Activated CD4-positive, alpha-beta T cell treated with anti-CD3 and anti-CD28 coated beads, Interleukin-2, amount 50 U/mL, for 48 hours (primary cell): ENCODE measurements at places on chromosomes 13 and 19.
A peak's percentile ranks its signal among the peaks of the same experiment; 100 is the strongest.

DNA sequence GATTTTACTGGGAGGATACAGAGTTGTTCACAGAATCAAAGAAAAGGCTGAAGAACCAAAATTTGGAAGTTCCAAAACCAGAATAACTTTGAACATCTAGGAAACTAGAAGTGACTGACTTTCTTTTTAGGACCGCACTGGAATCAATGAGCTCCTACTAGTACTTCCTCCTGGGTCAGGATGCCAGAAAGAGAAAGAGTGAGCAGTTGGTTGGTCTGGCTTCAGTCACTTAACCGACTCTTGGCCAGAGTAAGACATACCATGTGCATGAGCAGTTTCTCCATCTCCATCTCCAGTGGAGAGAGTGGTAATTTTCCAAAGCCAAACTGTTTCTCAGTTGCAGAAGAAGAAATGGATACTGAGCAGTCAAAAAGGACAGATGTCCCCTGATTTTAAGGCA lies 27.1 kb upstream of the MTUS2 start:
- DNase-seq, result no peak

- DNase-seq, result no peak
These were observed 7.8 kb upstream of the OLFM4 start for GRCh38 chr13:53020764-53021335.

DNA sequence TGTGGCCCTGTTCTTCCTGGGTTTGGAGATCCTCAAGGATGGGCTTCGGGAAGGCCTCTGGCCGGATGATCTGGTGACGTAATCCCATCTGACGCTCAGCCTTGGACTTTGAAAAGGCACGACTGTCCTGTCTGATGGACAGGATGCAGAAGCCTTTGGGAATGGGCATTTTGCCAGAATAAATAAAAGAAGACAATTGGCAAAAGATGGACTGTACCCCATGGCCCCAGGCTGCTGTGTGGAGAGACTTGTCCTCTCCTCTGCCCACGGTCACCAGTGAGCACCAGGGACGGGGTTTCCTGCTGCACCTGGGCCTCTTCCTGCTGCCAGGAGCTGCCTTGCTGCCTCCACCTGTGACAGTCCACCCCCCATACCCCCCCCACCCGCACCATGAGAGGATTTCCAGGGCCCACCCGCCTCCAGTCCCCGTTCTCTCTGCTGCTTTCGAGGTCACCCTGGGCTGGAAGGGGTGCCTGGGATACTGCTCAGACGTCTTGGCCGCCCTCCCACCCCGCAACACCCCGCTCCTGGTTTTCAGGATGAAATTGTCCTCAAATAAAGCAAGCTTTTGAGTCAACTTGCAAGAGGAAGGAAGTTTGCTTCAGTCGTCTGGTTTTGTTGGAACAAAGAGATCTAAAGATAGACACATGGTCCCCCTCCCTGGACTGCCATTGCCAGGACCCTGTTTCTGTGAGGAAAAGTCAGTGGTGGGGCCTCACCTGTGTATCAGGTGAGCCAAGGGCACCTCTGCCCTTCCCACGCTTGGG lies 40.9 kb downstream of the MCF2L start:
- DNase-seq, result no peak

DNA sequence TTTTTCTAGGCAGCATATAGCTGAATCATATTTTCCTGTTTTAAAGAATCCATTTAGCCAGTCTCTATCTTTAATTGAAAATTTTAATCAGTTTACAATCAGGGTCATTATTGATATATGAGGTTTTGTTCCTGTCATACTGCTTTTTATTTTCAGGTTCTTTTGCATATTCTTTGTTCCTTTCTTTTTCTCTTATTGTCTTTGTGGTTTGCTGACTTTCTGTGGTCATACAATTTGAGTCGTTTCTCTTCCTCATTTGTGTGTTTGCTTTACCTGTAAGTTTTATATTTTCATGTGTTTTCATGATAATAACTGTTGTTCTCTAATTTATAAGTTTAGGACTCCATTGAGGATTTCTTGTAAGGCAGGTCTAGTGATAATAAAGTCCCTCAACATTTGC lies 812.6 kb downstream of the DACH1 start:
- DNase-seq, result no peak

- DNase-seq, result no peak
These were observed 25.8 kb downstream of the FAAP24 start for GRCh38 chr19:32997716-32998355.

DNA sequence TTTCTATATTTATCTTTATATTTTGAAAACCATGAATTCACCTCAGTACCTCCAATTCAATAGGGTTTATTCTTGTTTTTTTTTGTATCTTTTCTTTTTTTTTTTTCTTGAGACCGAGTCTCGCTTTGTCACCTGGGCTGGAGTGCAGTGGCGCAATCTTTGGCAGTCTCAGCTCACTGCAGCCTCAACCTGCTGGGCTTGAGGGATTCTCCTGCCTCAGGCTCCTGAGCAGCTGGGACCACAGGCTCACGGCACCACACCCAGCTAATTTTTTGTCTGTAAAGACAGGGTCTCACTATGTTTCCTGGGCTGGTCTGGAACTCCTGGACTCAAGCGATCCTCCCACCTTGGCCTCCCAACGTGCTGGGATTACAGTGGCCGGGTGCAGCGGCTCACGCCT lies 23.1 kb upstream of the EVI5L start:
- no peak for DNase-seq

GRCh38 chr13:32234914-32235313 lies 80.2 kb downstream of the ZAR1L start:
- DNase-seq, result no peak

DNA sequence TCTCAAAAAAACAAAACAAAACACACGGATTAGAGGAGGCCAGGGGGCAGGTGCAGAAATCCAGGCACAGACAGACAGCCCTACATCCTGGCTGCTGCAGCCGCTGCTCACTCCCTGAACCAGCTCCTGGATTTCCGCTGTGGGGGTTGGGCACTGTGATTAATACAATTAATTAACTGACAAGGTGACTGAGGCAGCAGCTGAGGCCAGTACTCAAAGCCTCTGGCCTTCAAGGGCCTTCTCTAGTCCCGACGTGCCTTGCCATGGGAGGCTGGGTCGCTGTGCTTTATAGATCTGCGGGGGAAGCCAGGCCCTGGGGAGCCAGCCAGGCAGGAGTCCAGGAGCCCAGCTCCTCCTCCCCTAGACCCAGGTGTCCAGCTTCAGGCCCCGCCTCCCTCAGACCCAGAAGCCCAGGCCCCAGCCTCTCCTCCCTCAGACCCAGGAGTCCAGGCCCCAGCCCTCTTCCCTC lies 4.6 kb downstream of the NECTIN2 start:
- DNase-seq, result no peak

GRCh38 chr19:17220207-17220758 lies 5.1 kb downstream of the USE1 start:
- no peak for DNase-seq

DNA sequence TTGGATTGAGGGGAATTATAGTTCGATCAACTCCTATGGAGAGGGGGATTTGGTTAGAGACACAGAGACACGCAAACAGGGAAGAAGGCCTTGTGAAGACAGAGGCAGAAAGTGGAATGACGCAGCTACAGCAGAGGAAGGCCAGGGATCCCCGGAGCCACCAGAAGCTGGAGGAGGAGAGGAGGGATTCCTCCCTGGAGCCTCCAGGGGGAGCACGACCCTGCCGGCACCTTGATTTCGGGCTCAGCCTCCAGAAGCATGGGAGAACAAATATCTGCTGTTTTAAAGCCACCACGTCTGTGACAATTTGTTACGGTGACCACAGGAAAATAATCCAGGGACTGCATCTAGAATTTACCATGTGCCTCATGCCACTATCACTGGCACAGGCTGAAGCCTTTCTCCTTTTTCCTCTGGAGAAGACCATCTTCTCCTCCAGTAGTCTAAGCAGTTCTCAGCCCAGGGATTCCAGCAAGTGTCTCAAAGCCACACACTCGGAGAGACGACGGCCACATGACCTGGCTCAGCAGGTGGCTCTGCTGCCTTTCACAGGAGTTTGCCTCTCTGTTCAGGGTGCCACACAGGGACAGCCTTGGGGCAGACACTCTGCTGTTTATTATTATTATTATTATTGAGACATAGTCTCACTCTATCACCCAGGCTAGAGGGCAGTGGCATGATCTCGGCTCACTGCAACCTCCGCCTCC lies 39.9 kb upstream of the CCNE1 start:
- DNase-seq, result peak; percentile 26

DNA sequence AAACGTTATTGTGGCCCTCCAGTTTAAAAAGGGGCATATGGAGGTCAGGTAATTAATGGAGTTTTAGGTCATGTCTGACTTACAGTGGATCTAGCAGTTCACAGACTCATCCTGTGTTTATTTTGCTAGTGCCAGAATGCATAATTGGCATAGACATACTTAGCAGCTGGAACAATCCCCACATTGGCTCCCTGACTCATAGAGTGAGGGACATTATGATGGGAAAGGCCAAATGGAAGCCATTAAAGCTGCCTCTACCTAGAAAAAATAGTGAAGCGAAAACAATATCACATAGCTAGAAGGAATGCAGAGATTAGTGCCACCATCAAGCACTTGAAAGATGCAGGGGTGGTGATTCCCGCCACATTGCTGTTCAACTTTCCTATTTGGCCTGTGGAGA lies 610.7 kb downstream of the SLITRK5 start:
- no peak for DNase-seq

DNA sequence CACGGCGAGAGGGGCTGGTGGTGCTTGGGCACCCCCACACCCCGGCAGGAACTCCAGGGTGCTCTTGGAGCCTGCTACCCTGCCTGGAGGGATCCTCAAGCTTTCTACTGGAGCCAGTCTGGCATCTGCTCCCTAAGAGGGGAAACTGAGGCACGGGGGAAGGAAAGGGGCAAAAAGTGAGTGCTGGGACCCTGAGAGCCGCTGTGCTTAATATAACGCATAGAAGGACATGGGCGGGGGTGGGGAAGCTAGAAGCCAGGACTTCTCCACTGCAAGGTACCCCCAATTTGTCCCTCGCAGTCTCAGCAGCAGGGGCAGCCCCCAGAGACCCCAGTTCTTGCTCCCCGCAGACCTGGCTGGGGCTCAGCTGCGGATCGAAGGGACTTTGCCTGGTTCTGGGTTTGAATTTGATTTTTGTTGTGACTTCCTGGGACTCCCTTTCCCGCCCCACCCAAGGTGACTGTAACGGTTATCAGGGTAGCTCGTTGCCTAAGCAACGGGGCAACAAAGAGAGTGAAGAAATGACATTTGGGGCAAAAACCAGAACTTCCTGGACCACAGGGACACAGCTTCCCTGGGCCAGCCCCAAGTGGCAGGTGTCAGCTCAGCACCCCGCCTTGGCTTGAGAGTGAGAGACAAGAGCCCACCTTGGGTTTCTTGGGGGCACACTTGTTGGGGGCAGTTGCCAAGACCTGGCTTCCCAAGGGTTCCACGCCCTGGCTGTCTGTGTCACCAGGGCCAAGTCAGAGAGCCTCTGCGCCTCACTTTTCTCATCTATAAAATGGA lies 638 bp downstream of the ADGRE5 start:
- DNase-seq, result peak; percentile 80

DNA sequence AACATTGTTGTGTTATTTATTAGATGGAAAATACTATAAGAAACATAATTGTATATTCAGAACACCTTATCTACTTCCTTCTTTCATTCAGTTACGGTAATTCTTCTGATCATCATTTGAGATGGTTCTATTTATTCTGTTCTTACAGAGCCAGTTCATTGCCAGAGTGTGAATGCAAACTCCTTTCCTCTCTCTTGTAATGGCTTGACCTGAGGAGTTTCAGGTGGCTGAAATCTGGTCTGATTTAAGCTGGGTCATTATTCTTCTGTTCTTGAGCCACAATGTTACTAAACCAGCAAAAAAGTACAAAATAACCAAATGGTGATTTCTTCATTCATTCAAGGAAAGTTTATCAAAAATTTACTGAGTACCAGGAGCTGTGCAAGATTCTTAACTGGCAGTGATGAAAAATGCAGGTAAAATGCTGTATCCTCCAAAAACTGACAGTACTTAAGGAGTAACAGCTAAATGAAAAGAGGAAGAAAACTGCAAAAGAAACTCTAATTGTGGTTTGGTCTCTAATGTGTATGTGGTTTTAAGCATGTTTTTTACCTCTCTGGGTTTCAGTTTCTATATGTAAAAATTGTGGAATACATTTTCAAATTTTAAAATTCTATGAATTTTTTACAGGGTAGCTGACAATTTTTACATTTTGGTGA lies 182.4 kb upstream of the UFM1 start:
- no peak for DNase-seq

DNA sequence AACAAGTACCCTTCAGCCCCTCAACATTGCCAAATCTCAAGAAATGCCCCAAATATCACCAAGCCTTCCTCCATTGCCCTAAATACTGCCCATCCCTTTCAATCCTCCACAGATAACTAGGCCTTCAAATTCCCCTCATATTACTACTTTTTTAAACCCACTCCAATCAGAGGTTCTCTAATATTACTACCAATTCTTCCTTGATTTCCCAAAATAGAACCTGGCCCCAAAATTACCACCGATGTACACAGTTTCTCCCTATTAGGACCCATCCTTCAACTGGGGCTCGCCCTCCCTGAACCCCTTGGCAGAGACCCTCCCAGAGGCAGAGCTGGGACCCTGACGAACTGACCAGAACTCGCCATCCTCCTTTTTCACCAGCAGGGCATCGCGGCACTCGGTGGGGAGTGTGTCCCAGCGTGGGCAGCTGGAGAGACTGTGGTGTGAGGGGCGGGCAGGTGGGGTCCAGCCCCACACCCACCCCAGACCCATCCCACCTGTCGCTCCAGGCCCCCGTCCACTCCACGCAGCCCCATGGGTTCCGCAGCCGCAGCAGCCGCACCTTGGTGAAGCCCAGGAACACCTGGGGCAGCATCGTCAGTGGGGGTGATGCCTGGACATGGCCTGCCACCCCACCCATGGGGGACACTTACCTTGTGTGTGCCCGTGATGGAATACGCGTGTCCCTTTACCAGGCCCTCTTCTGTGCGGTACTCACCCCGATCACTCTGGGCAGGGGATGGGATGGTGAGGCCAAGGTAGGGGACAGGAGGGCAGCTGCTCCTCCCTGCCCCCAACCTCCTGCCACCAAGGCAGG lies 6.1 kb downstream of the CAPN12 start:
- no peak for DNase-seq

DNA sequence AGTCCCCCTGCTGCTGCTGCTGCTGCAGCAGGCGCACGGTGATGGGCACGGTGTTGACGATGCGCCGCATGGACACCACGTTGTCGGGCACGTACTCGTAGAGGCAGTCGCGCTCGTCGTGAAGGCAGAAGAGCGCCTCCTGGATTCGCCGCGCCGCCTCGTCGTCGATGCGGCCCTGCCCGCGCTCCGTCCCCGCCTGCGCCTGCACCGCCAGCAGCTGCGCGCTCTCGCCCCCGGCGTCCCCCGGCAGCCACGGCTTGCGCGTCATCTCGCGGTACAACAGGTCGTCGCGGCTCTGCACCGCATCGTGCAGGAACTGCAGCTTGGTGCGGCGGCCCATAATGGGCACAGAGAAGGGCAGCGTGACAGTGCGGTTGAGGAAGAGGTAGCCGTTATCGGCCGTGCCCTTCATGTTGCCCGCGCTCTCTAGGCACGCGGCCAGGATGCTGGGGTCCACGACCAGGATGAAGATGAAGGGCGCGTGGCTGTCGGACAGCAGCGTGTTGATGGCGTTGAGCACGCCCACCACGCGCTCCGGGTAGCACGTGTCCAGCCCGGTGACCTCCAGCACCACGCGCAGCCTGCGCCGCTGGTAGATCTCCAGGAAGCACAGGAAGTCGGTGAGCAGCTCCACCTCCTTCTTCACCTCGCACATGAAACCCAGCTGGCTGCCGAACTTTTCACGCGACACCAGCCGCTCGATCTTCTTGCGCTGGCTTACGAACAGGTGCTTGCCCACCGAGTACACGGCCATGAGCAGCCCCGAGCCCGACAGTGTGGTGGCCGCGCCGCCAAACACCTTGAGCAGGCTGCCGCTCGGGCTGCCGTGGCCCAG lies 8.1 kb downstream of the NKPD1 start:
- peak; percentile 46 for DNase-seq
